T-cell (primary cell): ENCODE measurements at places on chromosomes 7 and 10.

- H3K4me1 ChIP-seq = no peaks in the 10 kb centered on the region
- no peaks in the 10 kb centered on the region for H3K36me3 ChIP-seq
Measured at GRCh38 chr10:62433181-62433692, 59.1 kb downstream of the ZNF365 start.

DNA sequence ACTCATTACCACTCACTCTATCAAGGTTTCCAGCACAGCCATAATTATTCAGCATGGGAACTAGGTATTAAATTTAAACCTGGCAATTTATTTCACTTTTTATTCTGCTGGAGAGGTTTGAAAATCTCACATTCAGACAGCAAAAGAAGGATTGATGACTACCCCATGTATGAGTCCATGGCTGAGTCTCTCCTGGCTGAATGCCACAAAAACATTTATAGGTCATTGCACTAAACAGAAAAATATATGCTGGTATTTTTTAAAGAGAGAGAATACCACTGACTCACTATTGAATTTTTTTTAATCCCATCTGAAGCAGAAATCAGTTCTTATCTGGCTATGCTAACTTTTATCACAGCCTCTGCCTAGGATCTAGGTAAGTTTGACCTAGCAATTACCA is 336.3 kb downstream of the PPP1R3A start:
- no peak overlapping the region for H3K27ac ChIP-seq
- DNase-seq = no peak
- no peaks in the 10 kb centered on the region for H3K4me1 ChIP-seq
- H3K36me3 ChIP-seq = no peaks in the 10 kb centered on the region

GRCh38 chr10:102620591-102621442 is 23.5 kb upstream of the TRIM8 start:
- H3K27me3 ChIP-seq = no peaks in the 10 kb centered on the region
- H3K4me3 ChIP-seq = no peak overlapping the region
- DNase-seq = no peak
- peaks cover 30% of the 10 kb centered on the region for H3K36me3 ChIP-seq
- H3K4me1 ChIP-seq = no peaks in the 10 kb centered on the region

DNA sequence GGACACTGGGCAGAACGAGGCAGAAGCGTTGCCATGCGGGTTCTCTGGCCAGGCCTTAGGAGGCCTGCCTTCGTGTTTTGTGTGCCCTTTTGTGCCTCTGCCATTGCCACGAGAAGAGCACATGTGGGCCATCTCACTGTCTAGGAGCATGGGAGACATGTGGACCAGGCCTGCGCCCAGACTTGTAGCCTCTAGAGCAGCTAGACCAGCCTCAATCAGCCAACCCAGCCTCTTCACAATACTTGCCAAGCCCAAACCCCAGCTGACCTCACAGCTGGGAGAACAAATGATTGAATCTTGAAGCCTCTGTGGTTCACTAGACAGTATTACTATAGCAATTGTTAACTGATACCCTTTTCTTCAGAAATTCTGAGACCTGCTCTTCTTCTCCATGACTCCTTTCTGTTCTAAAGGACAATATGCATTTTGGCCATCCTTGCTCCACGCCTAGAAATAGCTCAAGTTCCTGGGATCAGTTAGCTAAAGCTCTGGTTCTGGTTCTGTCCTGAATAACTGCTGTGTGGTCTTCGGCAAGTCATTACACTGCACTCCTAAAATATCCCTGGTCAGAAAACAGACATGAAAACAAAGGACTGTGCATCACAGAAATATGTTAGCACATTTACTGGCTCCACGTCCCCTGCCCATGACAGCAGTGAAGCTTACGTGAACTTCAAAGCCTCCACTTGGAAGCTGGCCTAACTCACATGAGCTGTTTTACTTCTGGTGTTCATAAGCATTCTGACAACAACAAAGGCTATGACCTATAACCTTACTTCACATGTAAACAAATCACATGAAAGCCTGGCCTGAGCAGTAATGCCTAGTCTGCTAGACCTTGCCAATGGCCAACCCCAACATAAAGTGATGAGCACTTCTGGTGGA is 72.3 kb upstream of the MKRN1 start:
- H3K36me3 ChIP-seq = no peaks in the 10 kb centered on the region
- H3K4me3 ChIP-seq = no peak overlapping the region
- no peak overlapping the region for H3K27ac ChIP-seq

- H3K27me3 ChIP-seq = no peaks in the 10 kb centered on the region
- H3K4me1 ChIP-seq = no peaks in the 10 kb centered on the region
- no peak for DNase-seq
- H3K27ac ChIP-seq = no peak overlapping the region
- H3K4me3 ChIP-seq = no peak overlapping the region
- H3K36me3 ChIP-seq = no peaks in the 10 kb centered on the region
Measured at GRCh38 chr7:37825038-37825437, 23.4 kb upstream of the NME8 start.

DNA sequence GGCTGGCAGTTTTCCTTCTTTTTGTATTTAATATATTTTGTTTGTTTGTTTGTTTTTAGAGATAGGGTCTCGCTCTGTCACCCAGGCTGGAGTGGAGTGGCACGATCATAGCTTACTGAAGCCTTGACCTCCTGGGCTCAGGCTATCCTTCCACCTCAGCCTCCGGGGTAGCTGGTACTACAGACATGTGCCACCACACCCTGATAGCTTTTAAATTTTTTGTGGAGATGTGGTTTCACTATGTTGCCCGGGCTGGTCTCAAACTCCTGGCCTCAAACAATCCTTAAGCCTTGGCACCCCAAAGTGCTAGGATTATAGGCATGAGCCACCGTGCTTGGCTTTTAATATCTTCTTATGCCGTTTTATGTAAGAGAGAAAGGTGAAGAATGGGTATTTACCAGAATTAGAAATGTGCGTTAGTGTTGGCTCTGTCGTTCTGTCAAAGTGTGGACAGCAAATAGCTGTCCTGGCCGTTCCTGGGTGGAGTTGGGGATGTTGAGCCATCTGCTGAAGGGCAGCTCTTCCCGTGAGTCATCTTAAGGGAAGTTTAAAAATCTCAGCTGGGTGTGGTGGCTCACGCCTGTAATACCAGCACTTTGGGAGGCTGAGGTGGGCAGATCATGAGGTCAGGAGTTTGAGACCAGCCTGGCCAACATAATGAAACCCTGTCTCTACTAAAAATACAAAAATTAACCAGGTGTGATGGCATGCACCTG is 14.8 kb downstream of the OGDH start:
- no peaks in the 10 kb centered on the region for H3K36me3 ChIP-seq
- no peak for DNase-seq
- no peak overlapping the region for H3K27ac ChIP-seq
- no peaks in the 10 kb centered on the region for H3K27me3 ChIP-seq
- no peaks in the 10 kb centered on the region for H3K4me1 ChIP-seq

- H3K27me3 ChIP-seq = no peaks in the 10 kb centered on the region
- no peak overlapping the region for H3K4me3 ChIP-seq
- H3K36me3 ChIP-seq = no peaks in the 10 kb centered on the region
Measured at GRCh38 chr10:34254596-34254995, 560.5 kb downstream of the PARD3 start.

DNA sequence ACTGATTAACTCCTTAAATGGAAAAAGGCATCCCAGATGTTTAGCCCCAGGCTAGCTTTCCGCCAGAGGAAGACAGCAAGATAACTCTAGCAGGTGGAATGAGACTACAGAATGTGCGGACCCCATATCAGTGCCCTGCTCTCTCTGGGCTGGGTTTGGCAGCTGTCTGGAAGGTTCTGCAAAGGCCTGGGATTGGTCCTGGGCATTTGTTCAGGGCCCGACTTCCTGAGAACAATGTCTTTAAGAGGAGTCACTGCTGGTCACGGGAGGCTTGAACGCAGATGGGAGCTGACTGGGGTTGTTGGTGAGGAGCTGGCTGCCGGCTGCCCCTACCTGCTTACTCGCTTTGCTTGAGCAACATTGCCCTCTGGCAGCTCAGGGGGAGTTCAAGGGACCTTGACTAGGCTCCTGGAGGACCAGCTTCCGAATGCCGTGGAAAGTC is 130.6 kb upstream of the BTBD16 start:
- peaks cover 19% of the 10 kb centered on the region for H3K27me3 ChIP-seq
- H3K4me1 ChIP-seq = no peaks in the 10 kb centered on the region
- no peak overlapping the region for H3K27ac ChIP-seq
- no peak for DNase-seq
- no peak overlapping the region for H3K4me3 ChIP-seq
- H3K36me3 ChIP-seq = no peaks in the 10 kb centered on the region

DNA sequence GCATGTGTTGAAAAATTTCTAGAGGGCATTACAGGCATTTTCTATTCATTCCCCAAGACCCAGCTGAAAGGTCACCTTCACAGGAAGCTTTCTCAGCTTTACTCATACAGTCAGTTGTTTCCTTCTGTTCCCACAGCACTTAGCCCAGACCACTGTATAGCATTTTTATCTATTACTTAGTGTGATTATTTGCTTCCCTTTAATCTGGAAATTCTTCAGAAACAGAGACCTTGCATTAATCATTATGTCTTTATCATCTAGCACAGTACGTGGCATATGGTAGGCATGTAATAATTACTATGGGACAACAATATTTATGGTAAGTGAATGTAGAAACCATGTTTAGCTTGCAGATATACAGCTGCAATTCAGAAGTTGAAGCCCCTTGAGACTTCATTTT is 38.2 kb upstream of the CDK6 start:
- no peaks in the 10 kb centered on the region for H3K36me3 ChIP-seq
- H3K27me3 ChIP-seq = no peaks in the 10 kb centered on the region
- H3K27ac ChIP-seq = no peak overlapping the region
- no peak for DNase-seq

GRCh38 chr7:66928388-66928787 is 7.4 kb downstream of the TMEM248 start:
- H3K4me3 ChIP-seq = no peak overlapping the region
- peaks cover 2% of the 10 kb centered on the region for H3K4me1 ChIP-seq
- H3K27me3 ChIP-seq = no peaks in the 10 kb centered on the region
- no peaks in the 10 kb centered on the region for H3K36me3 ChIP-seq
- DNase-seq = no peak

- no peak for DNase-seq
- H3K4me3 ChIP-seq = no peak overlapping the region
- H3K27me3 ChIP-seq = no peaks in the 10 kb centered on the region
- H3K4me1 ChIP-seq = no peaks in the 10 kb centered on the region
- no peak overlapping the region for H3K27ac ChIP-seq
- H3K36me3 ChIP-seq = peaks cover 28% of the 10 kb centered on the region
Measured at GRCh38 chr7:155774947-155775346, 37.3 kb downstream of the SHH start.

DNA sequence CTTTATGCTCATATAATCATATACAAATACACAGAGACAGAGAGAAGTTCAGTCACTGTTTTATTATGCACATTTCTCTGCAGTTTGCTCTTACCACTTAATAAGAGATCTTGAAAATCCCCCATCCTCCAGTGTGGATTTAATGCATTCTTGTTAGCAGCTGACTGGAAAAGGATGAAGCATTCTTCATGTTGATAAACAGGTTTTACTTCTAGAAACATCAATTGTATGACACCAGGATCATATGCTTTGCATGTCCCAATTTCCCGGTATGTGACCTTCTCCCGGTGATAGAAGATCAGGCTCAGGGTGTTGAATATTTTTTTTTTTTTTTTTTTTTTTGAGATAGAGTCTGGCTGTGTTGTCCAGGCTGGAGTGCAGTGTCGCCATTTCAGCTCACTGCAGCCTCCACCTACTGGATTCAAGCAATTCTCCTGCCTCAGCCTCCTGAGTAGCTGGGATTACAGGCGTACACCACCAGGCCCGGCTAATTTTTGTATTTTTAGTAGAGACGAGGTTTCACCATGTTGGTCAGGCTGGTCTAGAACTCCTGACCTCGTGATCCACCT is 6.2 kb upstream of the CREB3L2 start:
- H3K4me3 ChIP-seq = no peak overlapping the region
- peaks cover 3% of the 10 kb centered on the region for H3K4me1 ChIP-seq
- H3K36me3 ChIP-seq = no peaks in the 10 kb centered on the region
- DNase-seq = no peak

- peak overlapping the region; percentile 99 for H3K27ac ChIP-seq
- DNase-seq = no peak
- H3K4me1 ChIP-seq = peaks cover 19% of the 10 kb centered on the region
- H3K27me3 ChIP-seq = no peaks in the 10 kb centered on the region
- H3K4me3 ChIP-seq = peak overlapping the region; percentile 96
Measured at GRCh38 chr7:108525327-108525984, 479 bp downstream of the PNPLA8 start.

GRCh38 chr7:33721895-33722294 is 183.4 kb upstream of the BMPER start:
- H3K36me3 ChIP-seq = no peaks in the 10 kb centered on the region
- no peak overlapping the region for H3K27ac ChIP-seq
- no peaks in the 10 kb centered on the region for H3K27me3 ChIP-seq
- no peaks in the 10 kb centered on the region for H3K4me1 ChIP-seq

GRCh38 chr10:129120441-129120840 is 346.6 kb upstream of the MGMT start:
- H3K27me3 ChIP-seq = no peaks in the 10 kb centered on the region
- DNase-seq = no peak
- H3K4me1 ChIP-seq = no peaks in the 10 kb centered on the region
- no peak overlapping the region for H3K27ac ChIP-seq

DNA sequence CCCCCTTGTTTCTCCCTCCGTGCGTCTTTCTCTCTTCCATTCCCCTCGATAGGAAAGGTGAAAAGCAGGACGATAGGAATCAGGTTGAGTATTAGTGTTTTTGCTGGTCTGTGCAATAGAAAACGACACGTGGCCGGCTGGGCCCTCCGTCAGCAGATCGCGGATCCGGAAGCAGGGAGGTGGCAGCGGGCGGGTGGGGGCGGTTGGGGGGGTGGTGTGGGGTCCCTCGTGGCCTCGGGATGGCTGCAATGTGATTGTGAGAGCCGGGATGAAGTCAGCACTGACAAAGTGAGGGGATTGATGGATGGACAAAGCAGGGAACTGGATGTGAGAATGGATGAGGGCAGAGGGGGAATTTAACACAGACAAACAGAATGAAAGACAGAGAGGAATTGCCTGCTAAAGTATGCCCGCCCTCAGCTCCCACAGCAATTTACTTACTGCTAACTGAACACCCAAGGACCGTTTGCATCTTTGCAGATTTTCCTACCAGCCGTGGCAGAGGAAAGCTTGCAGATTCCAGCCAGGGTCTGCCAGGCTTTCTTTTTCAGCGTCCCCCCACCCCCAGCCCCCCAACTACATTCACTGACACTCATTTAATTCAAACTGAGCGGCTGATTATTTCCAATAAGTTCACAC is 280.9 kb downstream of the LRMDA start:
- no peaks in the 10 kb centered on the region for H3K4me1 ChIP-seq
- no peak overlapping the region for H3K27ac ChIP-seq
- no peak overlapping the region for H3K4me3 ChIP-seq
- DNase-seq = no peak
- no peaks in the 10 kb centered on the region for H3K36me3 ChIP-seq

GRCh38 chr10:78849115-78849514 is 219.7 kb upstream of the ZMIZ1 start:
- H3K36me3 ChIP-seq = no peaks in the 10 kb centered on the region
- DNase-seq = no peak
- no peaks in the 10 kb centered on the region for H3K4me1 ChIP-seq

DNA sequence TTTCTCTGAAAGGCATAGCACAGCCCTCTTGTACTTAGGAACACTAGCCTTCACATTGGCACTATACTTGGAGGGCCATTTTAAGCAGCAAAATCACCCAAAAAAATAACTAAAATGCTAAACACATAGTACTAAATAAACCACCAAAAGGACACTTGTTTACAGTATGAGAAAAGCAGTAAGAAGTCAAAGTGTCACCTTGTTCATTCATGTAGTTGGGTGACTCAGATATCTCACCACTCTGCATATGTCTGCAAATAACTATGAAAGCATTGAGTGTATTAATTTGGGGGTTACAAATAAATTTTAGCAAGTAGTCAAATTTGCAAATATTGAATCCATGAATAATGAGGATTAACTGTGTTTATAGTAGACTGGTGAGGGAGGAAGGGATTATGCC is 107.6 kb downstream of the ELAPOR2 start:
- H3K36me3 ChIP-seq = no peaks in the 10 kb centered on the region
- H3K27ac ChIP-seq = no peak overlapping the region
- no peak overlapping the region for H3K4me3 ChIP-seq
- no peaks in the 10 kb centered on the region for H3K27me3 ChIP-seq
- H3K4me1 ChIP-seq = no peaks in the 10 kb centered on the region
- DNase-seq = no peak
